IMR-90 (cell line): ENCODE measurements at places on chromosomes 2 and 18.

DNA sequence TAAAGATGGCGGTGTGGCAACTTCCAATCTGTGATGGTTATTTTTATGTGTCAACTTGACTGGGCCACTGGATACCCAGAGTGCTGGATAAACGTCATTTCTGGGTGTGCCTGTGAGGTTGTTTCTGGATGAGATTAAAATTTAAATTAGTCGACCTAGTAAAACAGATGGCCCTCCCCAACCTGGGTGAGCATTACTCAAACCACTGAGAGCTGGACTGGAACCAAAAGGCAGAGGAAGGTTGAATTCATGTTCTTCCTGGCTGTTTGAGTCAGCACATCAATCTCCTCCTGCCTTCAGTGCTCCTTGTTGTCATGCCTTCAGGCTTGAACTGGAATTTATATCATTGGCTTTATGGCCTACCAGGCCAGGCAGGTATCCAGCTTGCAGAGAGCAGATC is 190.8 kb upstream of the RGPD4 start:
- DNase-seq = peak; percentile 69

DNA sequence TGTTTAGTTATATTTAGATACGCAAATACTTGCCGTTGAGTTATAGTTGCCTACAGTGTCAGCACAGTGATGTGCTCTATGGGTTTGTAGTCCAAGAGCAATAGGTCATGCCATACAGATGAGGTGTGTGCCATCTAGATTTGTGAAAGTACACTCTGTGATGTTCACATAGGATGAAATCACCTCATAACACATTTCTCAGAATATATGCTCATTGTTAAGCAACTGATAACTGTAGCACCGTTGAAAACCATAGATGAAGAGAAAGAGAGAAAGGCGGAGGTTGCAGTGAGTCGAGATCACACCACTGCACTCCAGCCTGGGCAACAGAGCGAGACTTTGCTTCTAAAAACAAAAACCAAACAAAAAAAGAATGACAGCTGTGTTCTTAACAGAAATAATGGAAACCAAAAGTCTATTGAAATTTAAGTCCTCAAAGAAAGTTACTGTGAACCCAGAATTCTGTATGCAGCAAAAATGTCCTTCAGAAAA is 9.5 kb downstream of the DGKD start:
- DNase-seq = no peak

DNA sequence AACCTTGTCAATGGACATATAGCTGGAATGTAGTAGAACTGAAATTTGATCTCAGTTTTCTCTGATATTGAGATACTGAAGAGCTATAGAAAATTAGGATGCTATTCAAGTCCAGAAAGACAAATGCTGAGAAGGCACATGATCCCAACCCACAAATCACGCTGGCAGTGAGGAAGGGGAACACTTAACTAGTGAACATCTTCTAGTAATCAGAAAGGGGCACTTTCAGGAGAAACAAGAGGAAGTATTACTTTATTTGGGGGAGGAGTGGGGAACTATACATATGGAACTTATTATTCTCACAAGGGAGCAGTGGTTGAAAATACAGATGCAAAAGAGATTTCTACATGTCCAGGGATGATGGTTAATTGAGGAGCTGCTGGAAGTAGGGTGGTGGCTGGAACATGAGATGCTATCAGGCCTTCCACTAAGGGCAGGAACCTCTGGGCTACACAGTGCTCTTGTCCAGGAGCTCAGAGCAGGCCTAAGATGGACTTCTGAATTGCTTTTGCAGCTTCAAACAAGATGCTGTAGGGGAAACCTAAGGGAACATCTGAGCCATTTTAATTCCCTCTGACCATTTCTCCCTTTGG is 79.3 kb downstream of the TGFA start:
- no peak for DNase-seq

DNA sequence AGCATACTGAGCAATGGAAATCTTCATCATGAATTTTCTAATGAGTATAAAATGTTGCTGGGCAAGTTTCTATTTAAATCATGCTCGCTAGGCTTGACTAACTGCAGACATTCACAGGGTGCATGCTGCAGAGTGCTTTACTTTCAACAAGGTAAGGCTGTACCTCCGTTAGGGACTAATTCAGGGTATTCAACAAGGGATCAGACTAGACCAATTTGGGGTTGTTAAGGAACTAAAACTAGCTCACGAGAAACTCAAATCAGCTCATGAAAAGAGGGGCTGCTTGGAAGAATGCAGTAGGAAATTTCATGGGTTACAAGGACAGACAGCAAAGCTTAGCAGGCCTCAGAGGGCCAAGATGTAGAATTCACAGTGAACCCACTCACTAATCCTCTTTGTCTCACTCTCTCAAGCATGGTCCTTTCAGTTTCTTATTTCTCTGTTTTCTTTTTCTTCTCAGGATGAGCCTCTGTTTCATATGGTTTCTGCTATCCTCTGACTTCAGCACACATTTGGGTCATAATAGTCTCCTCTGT is 2.2 kb downstream of the MYO3B start:
- no peak for DNase-seq

- peak; percentile 96 for DNase-seq
Measured at GRCh38 chr2:112811841-112812306, 24.7 kb downstream of the IL1B start.
